ENCODE measurements at places on chromosomes 11 and 22. TPM values are rescaled to one million over a fixed set of nuclear protein-coding genes. Genes with fewer than 3 reads are reported as not detected.
A peak's percentile ranks its signal among the peaks of the same experiment; 100 is the strongest.

DNA sequence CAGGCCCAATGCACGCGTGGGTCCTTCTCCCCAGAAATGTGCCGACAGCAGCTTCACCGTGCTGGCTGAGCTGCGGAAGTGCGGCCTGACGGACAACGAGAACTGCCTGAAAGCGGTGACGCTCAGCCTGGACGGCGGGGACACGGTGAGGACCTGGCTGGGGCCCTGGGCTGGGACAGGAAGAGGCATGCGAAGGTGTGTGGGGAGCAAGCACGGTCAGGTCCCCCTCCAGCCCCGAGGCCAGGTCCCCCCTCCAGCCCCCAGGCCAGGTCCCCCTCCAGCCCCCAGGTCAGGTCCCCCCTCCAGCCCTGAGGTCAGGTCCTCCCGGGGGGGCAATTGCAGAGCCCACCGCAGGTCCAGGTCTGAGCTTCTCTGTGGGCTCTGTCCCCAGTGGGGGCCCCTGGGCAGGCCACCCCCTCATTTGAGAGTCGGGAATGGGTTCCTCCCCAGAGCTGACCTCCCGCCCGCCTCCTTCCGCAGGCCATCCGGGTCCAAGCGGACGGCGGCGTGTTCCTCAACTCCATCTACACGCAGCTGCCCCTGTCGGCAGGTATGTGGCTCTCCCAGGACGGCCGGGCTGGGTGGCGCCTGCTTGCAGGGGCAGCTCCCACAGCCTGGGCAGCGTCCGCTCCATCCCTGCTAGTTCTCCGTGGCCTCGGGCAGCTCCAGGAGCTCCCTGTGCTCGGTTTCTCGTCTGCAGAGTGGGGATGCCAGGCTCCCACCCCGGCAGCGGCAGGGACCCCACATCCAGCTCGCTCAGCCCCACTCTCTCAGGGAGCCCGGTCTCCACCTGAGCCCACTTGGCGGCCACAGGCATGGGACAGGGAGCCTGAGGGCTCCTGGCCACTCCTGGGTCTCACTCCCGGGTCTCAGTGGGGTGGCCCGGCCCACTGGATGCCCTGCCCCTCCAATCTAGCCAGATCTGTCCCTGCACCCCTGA, 7.9 kb downstream of the MUC5B start:
- no peak for DNase-seq

Gene MMP13
- 0.10 TPM for polyA plus RNA-seq

- DNase-seq = no peak
Measured at GRCh38 chr11:65932558-65932919, 12.7 kb upstream of the TSGA10IP start.

GRCh38 chr11:5229356-5229755, 2.5 kb upstream of the HBB start:
- no peak for DNase-seq

GRCh38 chr11:45800261-45800660, 4.7 kb upstream of the SLC35C1 start:
- no peak for DNase-seq

DNA sequence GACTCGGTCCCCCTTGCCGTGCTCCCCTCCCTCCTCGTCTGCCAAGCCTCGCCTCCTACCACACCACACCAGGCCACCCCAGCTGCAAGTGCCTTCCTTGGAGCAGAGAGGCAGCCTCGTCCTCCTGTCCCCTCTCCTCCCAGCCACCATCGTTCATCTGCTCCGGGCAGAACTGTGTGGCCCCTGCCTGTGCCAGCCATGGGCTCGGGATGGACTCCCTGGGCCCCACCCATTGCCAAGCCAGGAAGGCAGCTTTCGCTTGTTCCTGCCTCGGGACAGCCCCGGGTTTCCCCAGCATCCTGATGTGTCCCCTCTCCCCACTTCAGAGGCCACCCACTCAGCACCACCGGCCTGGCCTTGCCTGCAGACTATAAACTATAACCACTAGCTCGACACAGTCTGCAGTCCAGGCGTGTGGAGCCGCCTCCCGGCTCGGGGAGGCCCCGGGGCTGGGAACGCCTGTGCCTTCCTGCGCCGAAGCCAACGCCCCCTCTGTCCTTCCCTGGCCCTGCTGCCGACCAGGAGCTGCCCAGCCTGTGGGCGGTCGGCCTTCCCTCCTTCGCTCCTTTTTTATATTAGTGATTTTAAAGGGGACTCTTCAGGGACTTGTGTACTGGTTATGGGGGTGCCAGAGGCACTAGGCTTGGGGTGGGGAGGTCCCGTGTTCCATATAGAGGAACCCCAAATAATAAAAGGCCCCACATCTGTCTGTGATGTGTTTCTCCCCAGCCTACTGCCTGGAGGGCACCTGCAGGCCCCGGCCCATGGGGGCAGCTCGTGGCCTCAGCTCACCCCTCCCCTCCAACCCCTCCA, 29.8 kb downstream of the CAPN1 start:
- DNase-seq = no peak

Gene CCDC34
- 17.2 TPM for polyA plus RNA-seq

DNA sequence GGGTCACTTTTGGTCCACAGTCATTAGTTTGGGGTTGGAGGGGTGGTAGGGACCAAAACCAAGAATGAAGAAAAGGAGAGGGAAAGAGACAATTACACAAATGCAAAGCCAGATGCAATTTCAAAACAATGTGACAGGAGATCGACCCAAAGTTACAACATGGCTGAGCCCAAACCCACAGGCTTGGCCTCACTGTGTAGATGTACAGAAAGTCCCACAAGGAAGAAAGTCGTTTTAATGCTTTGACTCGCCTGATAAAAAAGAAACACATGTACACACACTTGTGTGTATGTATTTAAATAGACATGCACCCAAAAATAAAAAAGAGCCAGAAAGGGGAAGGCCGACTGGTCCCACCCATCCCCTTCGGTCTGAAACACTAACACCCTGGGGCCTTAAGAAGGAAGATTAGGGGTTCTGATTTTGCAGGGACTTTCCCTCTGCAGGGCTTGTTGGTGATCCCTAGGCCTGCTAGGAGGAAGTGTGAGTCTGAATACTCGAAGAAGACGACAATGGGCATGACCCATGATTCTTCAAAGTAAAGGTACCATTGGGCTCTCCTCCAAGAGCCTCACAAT, 104.1 kb downstream of the ETS1 start:
- DNase-seq = no peak

DNA sequence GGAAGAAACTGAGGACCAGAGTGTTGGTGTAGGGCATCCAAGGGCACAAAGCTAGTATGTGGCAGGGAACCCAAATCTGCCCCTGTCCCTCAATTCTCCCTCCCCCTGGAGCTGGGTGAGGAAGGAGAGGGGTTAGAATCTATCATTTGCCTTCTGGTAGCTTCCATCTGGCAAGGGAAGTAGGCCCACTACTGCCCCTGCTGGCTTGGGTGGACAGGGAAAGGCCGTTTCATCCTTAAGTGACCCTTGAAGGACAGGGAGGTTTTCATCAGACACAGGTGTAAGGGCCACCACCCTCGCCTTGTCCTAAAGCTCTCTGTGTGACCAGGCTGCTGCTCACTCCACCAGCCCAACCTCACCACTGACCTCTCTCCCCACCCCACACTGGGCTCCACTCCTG, 22.1 kb downstream of the NECTIN1 start:
- no peak for DNase-seq

Gene SCGB2A2
- polyA plus RNA-seq = not detected

DNA sequence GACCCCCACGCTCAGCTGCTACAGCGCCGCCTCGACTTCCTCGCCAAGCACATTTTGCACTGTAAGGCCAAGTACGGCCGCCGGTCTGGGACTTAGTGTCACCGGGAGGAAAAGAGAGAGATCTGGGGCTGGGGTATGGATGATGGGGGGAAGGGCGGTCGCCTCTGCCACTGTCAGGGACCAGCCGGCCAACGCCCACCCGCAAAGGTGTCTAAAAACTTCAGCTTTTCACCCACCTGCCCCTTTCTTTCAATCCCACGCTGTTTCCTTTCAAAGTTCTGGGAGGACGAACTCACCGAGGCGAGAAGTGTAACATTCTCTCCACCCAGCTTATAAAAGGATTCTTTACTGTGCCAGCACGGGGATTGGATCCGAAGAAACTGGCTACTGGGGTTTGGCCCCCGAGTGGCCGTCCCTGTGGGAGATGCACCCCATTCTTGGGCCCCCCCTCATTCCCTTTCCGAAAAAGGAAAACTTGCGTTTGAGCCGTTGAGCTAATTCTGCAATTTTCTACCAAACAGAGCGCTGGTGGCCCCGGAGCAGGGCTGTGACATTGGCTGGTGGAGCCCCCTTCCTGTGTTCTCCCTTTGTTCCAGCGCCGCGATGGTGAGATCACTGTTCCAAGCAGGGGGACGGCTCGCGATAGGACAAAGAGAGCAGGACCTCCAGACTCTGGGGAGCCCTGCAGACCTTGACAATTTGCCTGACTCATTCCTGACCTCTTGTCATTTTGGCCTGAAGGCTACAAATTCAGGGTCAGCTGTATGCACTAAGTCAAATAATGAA, 1.8 kb downstream of the FJX1 start:
- no peak for DNase-seq

- no peak for DNase-seq
Measured at GRCh38 chr11:119934866-119935265, 203.0 kb downstream of the TRIM29 start.

- peak; percentile 34 for DNase-seq
Measured at GRCh38 chr22:35150183-35151107, 84.5 kb downstream of the ISX start.

Measured in right lung (tissue), 10 donors.